ENCODE measurements at places on chromosomes 7 and 10.

DNA sequence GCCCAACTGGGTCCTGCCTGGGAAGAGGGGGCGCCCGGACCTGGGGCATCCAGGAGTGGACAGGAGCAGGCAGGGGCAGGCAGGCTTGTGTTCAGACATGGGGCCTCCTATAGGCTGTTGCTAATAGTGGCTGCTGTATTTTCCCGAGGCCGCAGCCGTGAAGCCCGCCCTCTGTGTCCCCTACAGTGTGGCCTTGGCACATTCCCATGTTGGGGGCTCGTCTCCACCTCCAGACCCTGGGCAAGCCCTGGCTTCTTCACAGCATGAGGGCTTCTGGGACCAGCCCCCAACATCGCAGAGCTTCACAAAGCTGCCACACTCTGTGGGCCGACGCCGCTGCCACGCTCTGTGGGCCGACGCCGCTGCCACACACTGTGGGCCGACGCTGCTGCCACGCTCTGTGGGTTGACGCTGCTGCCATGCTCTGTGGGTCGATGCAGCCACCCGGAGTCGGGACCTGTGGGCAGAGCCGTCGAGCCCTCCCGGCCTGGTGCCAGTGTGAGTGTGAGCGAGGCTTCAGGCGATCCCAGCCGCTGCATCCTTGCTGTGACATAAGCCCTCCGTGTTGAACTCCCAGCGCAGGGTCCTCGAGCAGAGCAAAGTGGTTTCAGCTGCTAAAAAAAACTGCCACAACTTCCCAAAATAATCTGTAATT, 109.0 kb downstream of the INPP5A start:
- no peak for DNase-seq

GRCh38 chr7:12942609-12943008, 255.2 kb downstream of the ARL4A start:
- no peak for DNase-seq

DNA sequence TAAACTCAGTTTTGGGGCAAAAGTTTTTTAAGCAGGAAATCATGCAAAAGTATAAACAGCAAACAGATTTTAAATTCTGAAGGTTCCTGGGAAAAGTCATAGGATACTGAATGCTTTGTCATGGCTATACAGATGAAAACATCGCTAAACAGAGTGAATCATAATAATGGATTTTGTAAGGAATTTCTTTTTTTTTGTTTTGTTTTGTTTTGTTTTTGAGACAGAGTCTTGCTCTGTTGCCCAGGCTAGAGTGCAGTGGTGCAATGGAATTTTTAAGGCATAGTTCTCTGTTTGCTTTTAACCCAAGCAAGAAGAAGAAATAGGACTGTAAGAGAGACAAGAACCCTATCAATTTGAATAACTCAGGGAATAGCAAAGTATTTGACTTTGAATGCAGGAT, 285.3 kb downstream of the NRG3 start:
- no peak for DNase-seq

DNA sequence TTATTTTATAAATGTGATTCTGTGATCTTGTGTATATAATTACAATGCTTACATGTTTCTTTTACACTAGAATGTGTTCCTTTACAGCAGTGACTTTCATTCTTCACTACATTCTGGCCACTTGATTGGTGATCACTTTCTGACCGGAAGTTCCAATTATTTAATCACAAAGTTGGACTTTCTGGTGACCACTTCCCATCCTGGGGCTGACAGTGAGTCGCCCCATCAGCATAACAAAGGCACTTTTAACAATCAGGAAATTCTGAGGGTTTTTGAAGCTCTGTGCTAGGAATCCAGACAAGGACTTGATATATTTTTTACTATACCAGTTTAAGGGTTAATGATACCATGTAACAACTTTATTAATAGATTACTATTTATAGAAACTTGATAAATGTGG, 282.3 kb upstream of the KAT6B start:
- peak; percentile 34 for DNase-seq

DNA sequence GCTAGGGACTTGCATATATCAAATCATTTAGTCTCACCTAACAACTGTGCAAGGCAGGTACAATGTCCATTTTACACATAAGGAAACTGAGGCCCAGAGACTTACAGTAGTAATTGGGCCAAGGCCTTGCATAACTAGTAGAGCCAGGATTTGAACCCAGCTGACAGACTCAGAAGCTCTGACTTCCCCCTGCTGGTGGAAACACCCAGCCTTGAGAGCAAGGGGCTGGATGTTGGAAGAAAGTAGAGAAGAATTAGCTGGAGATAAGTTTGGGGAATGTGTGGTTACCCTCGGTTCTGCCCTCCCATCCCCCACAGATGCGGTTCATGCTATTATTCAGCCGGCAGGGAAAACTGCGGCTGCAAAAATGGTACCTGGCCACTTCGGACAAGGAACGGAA, 2.0 kb downstream of the AP1S1 start:
- no peak for DNase-seq

GRCh38 chr10:89382757-89383156, 4.9 kb downstream of the IFIT1B start:
- DNase-seq, result peak; percentile 18

GRCh38 chr7:88915615-88916014, 120.1 kb upstream of the TEX47 start:
- DNase-seq, result no peak

DNA sequence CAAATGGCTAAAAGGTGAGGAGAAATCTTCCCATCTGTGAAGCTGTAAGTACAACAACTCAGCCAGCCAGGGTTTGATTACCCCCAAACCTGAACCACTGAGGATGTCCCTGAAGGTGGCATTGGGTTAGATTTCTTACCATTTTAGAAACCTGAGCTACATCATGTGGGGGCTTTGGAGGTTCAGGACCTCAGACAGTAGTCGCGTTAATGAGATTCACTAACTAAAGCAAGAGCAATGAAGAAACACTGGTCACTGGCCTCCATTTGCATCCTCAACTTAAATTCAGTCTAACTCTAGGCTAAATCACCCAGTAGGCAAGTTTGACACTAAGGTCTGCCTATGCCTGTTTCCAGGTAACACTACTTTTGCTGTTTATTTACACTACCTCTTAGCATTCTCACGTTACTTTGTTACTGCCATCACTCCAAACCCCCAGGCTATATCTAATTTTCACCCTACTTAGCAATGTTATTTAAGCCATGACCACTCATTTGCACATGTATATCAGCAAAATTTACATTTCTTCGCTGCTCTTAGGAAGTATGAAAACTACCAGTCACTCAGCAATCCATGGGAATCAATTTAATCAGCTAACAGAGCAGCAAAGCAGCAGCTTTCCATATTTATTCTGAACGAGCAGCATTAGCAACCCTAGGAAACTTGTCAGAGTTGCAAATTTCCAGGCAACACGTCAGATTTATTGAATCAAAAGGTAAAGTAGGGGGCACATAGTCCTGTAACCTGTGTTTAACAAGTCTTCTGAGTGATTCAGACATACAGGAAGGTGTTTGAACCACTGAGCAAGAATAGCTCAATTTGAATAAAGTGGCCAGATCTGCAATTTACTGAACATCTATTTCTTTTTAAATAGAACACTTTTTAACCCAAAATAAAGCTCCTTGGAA, 788.4 kb upstream of the SORCS1 start:
- DNase-seq, result no peak

- peak; percentile 8 for DNase-seq
Observed at GRCh38 chr7:22193450-22193983, 163.4 kb downstream of the RAPGEF5 start.

DNA sequence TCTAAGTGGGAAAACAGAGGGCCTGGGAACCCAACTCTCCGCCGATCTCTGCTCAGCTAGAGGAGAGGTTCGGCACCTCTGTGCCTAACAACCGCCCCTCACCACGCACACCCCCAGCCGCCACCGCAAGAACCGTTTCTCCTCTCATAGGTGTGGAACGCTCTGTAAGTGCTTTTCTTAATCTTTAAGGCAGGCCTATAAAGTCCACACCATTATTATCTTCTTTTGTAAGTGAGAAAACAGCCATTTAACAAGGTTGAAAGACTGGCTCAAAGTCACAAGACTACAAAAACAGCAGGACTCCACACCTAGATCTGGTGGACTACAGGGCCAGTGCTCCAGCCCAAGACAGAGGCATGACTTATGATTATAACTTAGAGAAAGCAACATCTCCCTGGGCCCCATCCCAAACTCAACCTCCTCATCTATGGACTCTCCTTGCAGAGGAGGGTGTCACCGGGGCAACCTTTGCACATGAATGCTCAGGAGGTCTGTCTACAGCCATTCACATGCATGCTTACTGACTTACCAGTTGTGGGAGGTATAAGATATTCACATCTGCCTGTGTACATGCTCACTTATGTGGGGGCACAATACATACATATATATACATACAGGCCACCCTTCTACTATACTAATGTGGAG, 7.9 kb upstream of the NKX2-3 start:
- DNase-seq, result no peak

DNA sequence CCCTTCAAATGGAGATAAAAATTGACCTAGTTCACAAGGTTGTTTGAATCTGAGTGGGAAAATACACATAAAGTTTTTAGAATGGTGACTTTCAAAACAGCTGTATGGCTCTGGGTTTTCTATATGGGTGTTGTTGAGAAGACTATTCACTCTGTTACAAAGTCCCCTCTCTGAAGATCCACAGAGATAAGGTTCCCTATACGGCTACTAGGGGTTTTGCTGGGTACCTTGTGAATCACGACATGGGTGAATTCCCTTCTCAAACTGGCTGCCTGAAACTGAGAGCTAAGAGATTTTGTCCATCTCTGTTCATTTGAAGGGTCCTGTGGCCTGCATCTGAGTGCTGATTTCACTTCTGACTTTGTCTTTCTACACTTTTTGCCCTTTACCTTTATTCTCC, 11.8 kb upstream of the SLC13A1 start:
- DNase-seq, result no peak

DNA sequence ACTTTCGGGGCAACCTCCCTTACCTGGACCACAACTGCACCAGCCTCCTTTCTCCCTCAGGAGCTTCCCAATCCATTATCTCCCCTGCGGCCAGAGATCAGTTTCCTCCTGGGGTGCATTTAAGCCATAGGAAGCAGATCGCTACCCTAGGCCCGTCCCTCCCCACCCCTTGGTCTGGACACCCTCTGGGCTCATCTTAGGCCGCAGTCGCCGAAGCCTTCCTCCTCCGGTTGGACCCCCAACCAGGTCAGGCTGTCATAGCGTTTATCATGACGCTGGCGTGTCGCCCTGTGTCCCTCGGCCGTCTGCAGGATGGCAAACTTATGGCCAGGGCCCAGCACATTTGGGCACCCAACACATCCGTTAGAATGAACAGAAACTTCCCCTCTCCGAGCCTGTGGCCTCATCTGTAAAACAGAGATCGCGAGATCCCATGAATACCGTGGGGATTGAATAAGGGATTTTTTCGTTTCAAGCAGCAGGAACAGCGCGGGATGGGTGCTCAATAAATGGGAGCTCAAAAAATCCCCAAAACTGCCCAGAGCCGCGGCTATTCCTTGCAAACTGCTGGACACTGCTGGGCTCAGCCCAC, 669 bp upstream of the AP5Z1 start:
- peak; percentile 75 for DNase-seq

DNA sequence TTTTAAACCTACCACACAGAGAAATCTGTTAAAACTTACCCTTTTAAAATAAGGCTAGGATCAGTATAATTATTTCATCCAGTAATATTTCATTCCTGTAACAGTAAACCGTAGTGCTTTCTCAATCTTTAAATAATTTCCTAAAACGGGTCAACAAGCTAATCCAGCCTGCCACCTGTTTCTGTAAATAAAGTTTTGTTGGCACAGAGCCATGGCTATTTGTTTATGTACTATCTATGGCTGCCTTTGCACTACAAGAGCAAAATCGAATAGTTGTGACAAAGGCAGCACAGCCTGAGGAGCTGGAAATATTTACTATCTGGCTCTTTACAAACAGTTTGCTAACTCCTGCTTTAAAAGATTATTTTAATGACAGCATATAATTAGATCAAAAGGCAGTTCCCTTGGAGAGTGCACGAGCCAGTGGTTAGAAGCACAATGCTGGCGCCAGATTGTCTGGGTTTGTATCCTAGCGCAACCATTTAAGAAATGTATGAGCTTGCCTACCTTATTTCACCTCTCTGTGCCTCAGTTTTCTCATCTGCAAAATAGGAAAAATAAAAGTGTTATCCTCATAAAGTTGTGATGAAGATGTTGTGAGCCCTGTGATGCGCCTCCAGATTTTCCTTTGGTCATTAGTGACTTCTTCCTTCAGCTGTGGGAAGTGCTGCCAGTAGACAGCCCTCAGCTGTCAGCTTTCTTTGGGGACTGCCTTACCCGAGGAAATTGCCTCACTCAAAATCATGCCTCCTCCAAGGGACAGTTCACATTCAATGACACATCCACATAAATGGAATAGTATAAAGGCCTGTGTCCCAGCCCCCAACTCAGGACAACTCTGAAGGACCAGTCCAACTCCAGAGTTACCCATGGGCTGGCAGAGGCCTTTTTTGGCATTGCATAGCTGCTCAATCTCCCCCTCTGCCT, 11.8 kb upstream of the MIOS start:
- DNase-seq, result no peak

DNA sequence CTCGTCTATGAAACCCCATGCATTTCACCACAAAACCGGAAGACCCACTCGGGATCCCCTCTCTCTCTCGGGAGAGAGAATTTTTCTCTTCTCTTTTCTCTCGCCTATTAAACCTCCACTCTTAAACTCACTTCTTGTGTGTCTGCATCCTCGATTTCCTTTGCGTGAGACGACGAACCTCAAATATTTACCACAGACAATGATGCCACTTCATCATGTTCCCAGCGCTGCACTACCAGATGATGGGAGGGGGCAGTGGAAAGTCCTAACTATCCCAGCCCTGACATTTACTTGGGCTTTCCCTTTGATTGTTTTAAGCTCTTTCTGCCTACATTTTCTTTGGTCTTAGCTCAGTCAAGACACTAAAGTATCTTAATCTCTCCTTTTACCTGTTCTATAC, 906.7 kb downstream of the GRID1 start:
- DNase-seq, result no peak

DNA sequence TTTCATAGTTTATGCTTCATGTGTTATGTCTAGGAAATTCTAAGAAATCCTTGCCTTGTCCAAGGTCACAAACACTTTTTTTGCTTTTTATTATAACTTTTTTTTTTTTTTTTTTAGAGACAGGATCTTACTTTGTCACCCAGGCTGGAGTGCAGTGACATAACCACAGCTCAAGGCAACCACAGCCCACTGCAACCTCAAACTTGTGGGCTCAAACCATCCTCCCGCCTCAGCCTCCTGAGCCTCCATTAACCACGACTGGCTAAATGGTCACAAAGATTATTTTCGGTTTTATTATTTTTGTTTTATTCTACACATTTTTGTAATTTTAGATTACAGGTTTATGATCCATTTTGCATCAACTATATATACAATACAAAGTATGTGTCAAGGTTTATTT, 7.1 kb upstream of the FAM204A start:
- DNase-seq, result no peak

Measured in IMR-90 (cell line).